ENCODE measurements at places on chromosomes 1 and 21. TPM values are rescaled to one million over a fixed set of nuclear protein-coding genes. Genes with fewer than 3 reads are reported as not detected.

- no peak for DNase-seq
Measured at GRCh38 chr1:18555036-18555435, 74.3 kb downstream of the KLHDC7A start.

DNA sequence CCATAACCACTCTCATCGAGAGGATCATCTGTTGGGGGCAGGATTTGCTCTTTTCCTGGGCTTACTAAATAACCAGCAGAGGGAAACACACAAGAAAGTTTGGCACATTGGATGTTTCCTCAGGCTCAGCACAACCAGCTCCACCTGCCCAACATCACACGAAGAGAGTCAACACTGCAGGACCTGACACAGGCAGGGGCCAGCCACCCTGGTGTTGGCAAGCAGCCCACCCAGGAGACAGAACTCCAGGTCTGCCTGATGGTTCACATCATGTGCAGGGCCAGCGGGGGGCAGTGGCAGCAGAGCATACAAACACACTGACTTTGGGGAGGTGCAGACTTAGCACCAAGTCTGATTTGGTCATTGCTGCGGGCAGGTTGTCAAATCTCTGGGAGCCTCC, 182.3 kb upstream of the GALNT2 start:
- no peak for DNase-seq

DNA sequence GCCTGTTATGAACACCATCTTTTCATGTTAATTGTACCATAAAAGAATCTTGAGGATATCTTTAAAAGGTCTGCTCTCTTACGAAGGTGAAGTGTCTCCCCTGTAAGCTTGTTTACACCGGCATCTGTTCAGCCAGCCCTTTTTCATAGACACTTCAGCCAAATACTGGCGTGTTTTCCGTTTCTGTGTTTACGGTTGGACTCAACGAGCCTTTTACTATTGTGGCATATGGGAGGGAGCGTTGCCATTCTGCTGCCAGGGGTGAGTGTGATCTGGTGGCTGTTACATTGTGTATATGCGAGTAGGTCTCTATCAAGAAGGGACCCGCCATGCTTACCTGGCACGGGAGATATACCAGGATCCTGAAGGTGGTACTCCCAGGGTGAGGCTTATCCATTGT, 433.8 kb downstream of the CAMTA1 start:
- no peak for DNase-seq

DNA sequence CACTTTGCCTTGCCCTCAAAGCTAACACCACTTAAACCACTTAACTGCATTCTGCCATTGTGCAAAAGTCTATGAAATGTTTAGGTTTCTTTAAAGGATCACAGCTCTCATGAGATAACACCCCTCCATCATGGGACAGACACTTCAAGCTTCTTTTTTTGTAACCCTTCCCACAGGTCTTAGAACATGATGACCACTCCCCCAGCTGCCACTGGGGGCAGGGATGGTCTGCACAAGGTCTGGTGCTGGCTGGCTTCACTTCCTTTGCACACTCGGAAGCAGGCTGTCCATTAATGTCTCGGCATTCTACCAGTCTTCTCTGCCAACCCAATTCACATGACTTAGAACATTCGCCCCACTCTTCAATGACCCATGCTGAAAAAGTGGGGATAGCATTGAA, 7.7 kb downstream of the ADAMTS1 start:
- no peak for DNase-seq

DNA sequence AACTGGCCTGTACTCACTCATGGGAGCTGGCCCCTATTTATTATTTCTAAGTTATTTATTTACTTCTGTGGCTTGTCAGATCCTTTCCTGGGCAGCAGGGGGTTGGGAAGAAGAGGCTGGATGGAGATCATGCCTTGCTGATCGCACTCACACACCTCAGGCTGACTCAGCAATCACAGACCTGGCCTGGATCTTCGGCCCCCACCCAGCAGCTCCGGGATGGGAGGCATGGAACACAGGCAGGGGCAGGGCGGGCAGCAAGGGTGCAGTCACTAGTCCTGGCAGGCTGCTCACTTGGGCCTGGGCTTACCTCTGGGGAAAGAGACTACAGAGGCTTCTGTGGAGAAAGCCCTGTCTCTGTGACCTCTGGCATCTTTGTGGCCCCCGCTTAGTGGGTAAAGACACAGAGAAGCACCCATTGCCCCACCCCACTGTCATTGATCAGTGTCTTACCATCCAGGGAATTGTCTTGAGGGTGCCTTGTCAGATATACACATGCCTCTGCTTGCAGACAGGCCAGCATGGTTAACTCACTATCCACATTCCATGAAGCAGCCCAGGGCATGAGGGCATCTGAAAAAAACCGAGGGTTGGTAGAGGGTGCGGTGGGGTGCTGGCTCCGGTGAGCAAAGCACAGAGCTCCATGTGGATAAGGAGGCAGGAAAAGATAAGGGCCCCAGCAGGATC, 3.7 kb downstream of the ARTN start:
- no peak for DNase-seq

- DNase-seq = no peak
Measured at GRCh38 chr1:71228241-71228640, 147.4 kb upstream of the ZRANB2 start.

GRCh38 chr1:32606565-32607371, 43.6 kb downstream of the ZBTB8OS start:
- no peak for DNase-seq

GRCh38 chr1:222375701-222376100, 172.2 kb downstream of the HHIPL2 start:
- DNase-seq = no peak

- no peak for DNase-seq
Measured at GRCh38 chr1:227131193-227131592, 187.1 kb downstream of the CDC42BPA start.

GRCh38 chr1:119958223-119958622, 61.9 kb upstream of the ADAM30 start:
- no peak for DNase-seq

- DNase-seq = peak; percentile 19
Measured at GRCh38 chr1:244349581-244350001, 102.1 kb downstream of the ADSS2 start.

DNA sequence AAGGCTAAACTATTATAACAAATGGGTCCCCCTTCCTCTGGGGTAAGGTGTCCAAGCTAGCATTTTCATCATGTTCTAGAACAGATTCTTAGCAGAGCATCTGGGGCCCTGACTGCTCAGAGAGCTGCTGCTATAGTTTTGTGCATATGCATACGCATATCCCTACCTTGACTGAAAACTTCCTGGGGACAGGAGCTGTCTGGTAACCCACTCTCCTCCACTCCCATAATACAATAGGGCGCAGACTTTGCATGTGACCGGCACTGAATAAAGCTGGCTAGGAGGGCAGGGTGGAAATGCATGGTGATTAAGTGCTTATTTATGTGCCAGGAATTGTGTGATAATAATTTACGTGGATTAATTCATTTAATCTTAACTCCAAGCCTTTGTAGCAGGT, 11.6 kb downstream of the TRAF5 start:
- no peak for DNase-seq

DNA sequence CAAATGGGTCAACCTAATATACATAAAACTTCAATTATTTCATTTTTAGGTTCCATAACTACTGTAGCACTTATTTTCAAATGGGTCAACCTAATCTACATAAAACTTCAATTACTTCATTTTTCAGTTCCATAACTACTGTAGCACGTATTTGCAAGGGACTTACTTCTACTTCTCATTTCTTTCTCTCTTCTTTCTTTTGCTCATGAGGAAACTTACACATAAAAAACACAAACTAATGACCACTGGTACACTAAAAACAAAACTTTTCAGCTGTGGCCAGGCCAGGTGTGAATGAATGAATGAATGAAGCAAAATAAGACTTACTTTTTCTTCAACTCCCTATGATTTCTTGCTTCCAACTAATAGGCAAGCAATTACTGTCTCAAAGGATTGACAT, 11.7 kb downstream of the SYDE2 start:
- no peak for DNase-seq

DNA sequence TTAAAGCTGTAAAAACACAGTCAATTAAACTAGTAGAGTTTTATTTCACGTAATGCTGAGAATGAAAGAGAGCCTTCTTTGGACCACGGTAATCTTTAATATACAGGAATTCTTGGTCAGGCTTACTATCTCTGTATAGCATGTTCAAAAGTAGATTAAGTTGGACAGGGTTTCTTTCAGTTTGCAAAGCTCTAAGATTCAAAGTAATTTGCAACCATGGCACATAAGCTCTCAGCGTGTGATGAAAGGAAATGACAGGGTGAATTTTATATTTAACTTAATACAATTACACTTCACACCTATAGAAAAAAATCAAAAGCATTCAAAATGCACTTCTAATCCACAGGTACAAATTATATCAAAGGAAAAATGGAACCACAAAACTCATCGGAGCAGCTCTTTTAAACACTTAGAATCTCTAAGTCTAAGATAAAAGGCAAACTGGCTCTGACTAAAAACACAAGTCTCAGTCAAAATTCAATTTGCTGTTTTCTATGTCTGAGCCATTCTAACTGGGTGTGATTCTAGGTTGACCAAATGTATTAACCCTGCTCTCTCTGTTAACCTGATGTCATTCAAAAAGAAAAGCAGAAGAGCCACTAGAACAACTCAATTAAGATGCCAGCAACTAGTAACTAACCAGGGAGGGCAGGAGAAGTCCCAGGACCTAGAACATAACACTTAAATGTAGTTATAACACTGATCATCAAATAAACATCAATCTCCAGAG, 147.7 kb downstream of the RERE start:
- DNase-seq = no peak

- no peak for DNase-seq
Measured at GRCh38 chr1:85612704-85613361, 32.3 kb downstream of the CCN1 start.

GRCh38 chr1:179958359-179958758, 3.7 kb downstream of the CEP350 start:
- DNase-seq = no peak

GRCh38 chr1:203340112-203340790, 10.7 kb downstream of the FMOD start:
- DNase-seq = peak; percentile 71

DNA sequence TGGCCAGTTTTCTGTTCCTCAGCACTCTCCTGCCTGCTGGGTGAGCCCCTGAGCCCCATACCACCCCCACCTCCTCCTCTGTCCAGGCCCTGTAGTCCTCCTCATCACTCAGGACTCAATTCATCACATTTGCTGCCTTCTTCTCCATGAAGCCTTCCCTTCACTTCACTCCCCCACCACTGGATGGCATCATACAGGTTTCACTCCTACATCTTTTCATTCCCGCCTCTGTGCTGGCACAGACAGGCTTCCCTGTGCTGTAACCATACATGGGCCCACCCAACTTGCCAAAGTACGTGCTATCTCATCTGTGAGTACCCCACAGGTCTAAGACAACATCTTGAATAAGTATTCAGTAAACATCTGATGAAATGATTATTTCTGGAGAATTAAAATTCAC, 56.9 kb downstream of the SLC45A1 start:
- DNase-seq = peak; percentile 42

- DNase-seq = no peak
Measured at GRCh38 chr1:242784084-242784483, 259.6 kb upstream of the PLD5 start.

GRCh38 chr1:6070450-6070974, 24.8 kb downstream of the KCNAB2 start:
- DNase-seq = no peak

DNA sequence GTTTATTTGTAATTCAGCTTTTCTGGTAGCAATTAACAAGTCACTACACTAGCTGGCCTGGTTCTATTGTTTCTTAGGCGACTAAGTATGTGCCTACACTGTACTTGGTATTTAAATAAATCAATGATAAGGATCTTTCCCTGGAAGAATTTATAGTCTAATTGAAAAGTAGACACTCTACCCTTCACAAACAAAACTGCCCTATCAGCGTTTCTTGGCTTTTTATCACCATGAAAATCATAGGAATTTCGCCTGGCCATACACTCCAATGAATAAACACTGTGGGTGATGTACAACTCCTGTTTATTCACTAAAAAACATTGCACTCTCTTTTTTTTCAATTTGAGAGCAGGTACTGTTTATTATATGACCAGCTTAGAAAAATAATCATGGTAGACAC, 702.9 kb upstream of the ADGRL2 start:
- no peak for DNase-seq

- DNase-seq = no peak
Measured at GRCh38 chr1:101139130-101139529, 97.7 kb upstream of the S1PR1 start.

DNA sequence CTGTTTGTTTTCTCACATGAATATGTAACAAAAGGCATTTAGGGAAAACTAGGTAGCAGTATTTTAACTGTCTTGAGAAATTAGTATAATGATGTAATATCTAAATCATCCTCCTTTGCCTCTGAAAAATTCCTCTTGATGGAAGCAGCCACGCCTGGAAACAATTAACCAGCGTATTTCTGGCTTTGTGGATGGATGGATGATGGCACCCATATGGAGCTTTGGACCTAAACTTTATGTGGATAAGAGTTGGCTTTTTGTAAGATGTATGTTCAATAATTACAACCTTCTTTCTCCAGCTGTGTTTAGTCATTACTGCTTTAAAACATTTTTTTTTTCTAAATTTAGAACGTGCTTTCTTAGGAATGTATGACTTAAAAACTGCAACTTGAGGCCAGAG, 12.7 kb downstream of the CDCA8 start:
- DNase-seq = no peak

- DNase-seq = no peak
Measured at GRCh38 chr1:235946571-235946981, 79.9 kb upstream of the LYST start.

GRCh38 chr1:184912392-184912791, 61.9 kb downstream of the NIBAN1 start:
- no peak for DNase-seq

DNA sequence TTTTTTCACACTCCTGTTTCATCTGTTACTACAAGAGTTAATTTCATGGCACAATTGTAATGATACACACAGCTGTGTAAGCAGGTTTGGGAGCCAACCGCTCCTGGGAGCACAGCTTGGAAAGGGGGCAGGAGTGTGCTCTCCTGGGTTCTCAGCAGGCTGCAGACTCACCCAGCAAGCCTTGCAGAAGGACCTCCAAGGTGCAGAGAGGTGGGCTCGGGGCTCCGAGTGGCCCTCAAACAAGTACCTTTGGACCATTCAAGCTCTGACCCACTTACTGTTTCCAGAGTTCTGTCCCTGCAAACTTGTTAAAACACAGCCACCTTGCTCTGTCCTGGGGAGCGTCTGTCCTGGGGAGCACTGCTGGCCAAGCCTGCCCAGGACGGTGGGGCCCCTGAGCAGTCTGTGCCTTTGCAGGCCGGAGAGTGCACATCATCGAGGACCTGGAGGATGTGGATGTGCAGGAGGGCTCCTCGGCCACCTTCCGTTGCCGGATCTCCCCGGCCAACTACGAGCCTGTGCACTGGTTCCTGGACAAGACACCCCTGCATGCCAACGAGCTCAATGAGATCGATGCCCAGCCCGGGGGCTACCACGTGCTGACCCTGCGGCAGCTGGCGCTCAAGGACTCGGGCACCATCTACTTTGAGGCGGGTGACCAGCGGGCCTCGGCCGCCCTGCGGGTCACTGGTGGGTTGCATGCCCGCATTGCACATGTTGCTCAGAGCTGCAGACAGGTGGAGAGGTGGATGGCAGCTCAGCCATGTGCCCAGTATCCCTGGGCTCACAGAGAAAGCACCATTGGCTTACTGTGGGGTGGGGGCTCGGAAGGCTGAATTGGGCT, 78.0 kb downstream of the OBSCN start:
- no peak for DNase-seq

The FCGR3B gene
- not detected for total RNA-seq

The L1TD1 gene
- total RNA-seq = not detected

The RRAGC gene
- 29.7 TPM for total RNA-seq

The KCNA3 gene
- total RNA-seq = 25.6 TPM

The OLIG2 gene
- not detected for total RNA-seq

The CD164L2 gene
- not detected for total RNA-seq

The TRABD2B gene
- not detected for total RNA-seq

The ZMYND12 gene
- total RNA-seq = 0.97 TPM

The PTPRC gene
- 495 TPM for total RNA-seq

The LINGO4 gene
- total RNA-seq = 0.33 TPM
